ENCODE measurements at places on chromosomes 11 and 22. TPM values are rescaled to one million over a fixed set of nuclear protein-coding genes. Genes with fewer than 3 reads are reported as not detected.

GRCh38 chr22:46726986-46727317, 11.1 kb downstream of the CERK start:
- DNase-seq, result no peak

DNA sequence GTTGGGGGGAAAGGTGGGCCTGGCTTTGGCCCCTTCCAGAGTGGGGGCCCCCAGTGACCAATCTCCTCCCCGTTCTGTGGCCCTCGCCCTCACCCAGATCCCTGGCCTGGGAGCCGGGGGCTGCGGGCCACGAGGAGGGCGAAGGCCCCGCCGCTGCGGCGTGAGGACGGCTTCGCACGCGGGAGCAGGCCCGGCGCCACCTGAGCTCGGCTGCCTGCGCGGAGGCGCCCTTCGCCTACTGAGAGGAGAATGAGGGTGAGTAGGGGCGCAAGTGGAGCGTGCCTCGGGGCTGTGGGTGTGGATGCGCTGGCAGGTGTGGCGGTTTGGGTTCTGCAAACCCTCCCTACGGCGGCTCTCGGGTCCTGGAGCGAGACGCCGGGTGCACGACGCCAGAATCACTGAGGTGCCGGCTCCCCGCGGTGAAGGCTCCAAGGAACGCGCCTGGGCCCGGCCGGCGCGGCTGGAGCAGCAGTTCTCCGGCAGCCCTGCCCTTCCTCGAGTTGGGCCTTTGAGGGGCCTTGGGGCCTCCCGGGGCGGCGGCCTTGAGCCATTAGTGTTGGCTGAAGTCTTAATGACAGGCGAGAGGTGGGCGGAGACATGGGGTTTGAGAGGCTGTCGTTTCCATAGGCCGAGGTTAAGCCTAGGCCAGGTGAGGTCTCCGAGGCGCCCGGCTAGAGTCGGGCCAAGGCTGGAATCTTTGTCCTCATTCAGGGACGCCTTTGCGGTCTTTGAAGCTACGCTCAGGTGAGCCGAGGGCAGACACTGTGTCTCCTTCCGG, 65.3 kb downstream of the CTTN start:
- DNase-seq, result no peak

DNA sequence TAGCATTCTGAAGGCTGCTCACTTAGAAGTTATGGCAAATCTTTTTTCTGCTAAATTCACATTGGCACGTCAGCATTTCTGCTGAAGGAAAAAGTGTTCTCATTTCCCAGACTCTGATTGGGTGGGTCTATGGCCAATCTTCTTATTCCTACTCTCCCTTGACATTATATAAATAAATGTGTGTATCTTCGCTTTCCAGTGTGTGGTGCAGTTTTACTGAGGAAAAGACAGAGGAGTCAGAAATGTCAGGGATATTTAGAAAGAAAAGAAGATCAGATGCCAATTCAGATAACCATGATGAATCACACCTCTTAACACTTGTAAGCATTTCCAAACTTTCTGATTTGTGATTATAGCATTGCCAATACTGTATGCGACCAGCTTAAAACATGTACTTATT, 3.2 kb upstream of the BDNF start:
- no peak for DNase-seq

- no peak for DNase-seq
Observed at GRCh38 chr11:47725442-47726117, 10.4 kb upstream of the AGBL2 start.

DNA sequence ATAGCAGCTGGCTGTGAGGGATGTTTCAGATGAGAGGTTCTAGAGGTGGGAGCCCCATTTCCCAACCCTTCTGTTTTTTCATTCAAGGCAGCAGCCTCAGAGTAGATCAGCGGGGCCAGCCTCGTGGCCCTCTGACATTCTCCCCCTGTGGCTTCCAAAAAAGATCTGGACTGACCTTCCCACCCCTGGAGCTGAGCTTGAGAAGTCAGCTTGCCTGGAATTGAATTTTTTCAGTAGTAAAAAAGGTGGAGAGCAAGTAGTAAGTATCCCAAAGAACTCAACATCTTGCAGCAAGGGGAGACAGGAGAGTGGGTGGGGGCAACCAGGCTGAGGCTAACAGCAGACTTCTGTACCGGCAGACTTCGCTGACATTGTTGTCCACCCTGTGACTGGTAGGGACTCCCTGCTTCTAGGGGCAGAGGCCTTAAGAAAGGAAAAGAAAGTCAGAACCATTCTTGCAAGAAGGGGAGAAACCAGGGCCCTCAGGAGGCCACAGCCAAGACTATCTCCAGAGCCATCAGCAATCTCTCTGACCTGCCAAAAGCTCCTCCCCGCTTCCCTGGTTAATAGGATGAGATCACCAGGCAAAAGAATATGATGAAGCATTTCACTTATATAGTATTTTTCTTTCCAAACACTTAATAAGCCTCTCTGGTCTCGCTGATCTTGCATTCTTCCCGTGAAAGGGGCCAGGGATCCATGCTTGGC, 2.0 kb upstream of the GRIK4 start:
- DNase-seq, result no peak

DNA sequence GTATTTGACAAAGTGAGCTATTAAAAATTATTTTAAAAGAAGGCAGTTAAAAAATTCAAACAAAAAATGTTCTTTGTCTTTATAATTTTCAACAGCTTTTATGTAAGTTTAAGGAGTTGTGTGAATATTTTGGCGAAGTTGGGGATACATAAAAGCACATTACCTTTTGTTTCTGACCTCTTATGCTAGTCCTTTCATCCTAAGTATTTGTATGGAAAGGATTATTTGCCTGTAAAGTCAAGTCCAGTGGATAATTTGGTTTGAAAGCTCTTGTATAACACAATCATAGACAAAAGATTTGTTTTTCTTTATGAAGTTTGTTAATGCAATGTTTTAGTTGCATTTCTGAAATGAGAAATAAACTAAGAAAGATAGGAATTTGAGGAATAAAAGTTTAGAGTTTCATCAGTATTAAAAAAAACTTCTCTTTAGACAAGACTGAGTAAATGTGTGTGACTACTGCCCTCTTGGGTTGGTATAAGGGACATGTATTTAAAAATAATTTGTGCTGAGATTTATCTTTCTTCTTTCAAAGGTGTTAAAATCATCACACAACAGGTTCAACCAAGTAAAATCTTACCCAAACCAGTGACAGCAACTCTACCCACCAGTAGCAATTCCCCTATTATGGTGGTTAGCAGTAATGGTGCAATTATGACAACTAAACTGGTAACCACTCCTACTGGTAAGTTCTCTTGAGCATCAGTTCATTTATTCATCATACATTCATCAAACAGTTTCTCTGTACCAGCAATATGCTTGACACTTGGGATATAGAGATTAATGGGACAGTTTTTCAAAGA, 68.2 kb downstream of the EMSY start:
- no peak for DNase-seq

GRCh38 chr11:58905011-58905720, 34.1 kb upstream of the GLYATL1 start:
- no peak for DNase-seq

DNA sequence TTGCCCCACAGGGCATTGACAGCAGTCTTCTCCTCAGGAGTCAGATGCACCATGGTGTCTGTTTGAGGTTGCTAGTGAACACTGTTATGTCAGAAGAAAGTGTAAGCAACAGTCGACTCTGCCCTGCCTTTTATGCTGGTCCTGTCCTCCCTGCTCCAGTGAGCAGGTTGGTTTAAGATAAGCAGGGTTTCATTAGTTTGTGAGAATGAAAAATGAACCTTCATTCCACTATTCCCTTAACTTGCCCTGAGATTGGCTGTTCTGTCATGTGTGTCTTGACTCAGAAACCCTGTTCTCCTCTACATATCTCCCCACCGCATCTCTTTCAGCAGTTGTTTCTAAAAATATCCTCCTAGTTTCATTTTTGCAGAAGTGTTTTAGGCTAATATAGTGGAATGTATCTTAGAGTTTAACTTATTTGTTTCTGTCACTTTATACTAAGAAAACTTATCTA, at the start of gene HBD:
Gene HBD, minus strand, starts transcription at position 103 of the 454 bp plus-strand sequence. Its CDS starts 50 bp downstream, at position 53.
- no peak for DNase-seq

DNA sequence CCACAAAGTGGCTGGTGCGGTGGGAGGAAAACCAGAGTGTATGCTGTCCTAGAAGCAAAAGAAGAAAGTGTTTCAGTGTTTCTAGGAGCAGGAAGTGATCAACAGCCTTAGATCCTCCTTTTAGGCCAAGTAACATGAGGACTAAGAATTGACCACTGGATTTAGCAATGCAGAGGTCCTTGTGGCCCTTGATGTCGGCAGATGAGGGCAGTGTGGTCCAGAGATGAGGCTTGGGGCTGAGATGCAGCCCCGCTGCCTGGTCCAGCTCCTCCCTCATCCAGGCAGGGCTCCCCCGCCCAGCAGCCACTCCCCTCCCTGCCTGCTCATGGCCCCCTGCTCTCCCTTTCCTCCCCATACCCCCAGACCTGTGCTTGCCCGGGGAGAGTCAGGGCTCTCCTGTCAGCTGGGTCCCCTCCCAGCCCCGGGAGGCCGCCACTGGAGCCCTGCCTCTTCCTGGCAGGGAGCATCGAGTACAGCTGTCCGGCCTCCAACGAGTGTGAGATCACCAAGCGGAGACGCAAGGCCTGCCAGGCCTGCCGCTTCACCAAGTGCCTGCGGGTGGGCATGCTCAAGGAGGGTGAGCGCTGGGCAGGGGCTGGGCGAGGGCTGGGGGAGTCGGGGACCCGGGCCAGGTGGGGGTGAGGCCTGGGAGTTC, 3.7 kb downstream of the TRMT112 start:
- no peak for DNase-seq

GRCh38 chr22:17091851-17092250, 7.1 kb downstream of the IL17RA start:
- no peak for DNase-seq

GRCh38 chr11:126172596-126173038, 38.8 kb downstream of the RPUSD4 start:
- DNase-seq, result no peak

DNA sequence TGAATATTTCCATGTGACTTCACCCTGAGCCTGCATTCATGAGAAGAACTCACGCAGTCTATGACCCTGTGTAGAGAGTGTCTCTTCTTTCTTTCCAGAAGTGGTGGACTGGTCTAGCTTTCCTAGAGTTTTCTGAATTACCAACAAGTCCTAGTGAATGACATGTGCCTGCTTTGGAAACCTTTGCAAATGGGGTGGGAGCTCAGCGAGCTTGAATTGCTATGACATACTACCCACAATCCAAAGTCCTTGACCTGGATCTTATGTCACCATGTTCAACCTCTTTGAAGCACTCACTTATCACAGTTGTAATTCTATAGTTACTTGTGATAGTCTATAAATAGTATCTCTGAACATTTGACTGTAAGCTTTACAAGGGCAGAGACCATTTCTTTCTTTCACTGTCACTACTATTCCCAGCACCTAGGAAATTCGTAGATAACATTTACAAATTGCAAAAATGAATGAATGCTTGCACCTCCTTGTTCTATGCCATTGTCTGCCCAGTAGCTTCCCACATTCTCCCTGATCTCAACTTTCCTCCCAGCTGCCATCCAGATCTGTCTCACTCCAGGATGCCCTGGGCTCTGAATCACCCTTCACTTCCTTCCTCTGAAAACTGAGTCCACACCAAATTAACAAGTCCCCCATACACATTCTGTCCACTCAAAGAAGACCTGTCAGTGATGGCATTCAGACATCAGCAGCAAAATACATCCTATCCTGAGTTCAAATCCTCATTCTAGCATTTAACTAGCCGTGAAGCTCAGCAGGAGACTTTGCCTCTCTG, 201.9 kb upstream of the SESN3 start:
- no peak for DNase-seq

DNA sequence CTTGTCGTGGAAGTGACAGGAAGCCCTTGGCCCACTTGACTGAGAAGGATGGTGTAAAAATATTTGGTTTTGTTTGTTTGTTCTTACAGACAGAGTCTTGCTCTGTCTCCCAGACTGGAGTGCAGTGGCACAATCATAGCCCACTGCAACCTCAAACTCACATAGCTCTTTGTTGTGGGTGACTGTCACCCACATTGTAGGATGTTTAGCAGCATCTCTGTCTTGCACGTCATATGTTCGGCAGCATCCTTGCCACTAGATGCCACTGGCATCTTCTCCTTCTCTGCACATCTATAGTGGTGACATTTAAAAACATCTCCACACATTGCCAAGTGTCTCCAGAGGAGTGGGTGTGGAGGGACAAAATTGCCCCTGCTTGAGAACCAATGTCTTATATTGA, 56.8 kb downstream of the PRR5L start:
- peak; percentile 49 for DNase-seq

DNA sequence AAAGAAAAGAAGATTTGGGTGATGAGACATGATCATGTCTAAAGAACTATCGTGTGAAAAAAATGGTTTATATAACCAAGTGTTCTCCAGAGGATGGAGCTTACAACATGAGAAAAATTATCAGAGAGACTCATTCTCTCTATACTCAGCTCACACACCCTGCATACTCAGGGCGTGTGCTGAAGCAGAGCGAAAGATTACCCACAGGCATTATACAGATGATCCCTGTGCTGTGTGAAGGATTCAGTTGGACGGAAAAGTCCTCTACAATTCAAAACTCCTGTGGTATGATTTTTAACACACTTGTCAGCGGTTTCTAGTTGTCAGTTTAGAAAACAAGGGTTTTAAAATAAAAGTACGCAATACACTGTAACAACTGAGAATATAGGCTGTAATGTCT, 267.3 kb downstream of the DLG2 start:
- DNase-seq, result no peak

GRCh38 chr22:46390105-46390651, 54.7 kb downstream of the TRMU start:
- no peak for DNase-seq

GRCh38 chr11:35313066-35313759, 106.1 kb downstream of the SLC1A2 start:
- DNase-seq, result no peak

DNA sequence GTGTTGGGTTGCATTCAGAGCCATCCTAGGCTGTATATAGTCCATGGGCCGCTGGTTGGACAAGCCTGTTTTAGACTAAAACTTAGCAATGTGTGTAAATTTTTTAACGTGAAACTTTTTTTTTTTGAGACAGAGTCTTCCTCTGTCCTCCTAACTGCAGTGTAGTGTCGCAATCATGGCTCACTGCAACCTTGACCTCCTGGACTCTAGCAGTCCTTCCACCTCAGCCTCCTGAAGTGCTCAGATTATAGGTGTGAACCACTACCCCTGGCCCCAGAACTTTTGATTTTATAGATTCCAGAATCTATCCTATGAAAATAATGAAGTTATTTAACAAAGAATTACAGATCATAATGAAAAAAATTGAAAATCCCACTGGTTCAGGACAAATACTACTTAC, 29.9 kb upstream of the PANX2 start:
- DNase-seq, result no peak

- DNase-seq, result no peak
Observed at GRCh38 chr11:110469127-110469526, 39.4 kb downstream of the FDX1 start.

UBASH3B gene
- 43.2 TPM for total RNA-seq

TNNT3 gene
- total RNA-seq, result 37.1 TPM

RIMBP3B gene
- total RNA-seq, result 2.7 TPM

OR51F2 gene
- not detected for total RNA-seq

APOL1 gene
- total RNA-seq, result 17.8 TPM

SMIM35 gene
- total RNA-seq, result not detected

FAM227A gene
- 0.35 TPM for total RNA-seq

GRAMD1B gene
- total RNA-seq, result 90.9 TPM

CRYBB2 gene
- total RNA-seq, result not detected

All from naive thymus-derived CD4-positive, alpha-beta T cell (primary cell).